Activated T-cell treated with anti-CD3 and anti-CD28 coated beads, Interleukin-2, amount 50 U/mL, for 4 hours (primary cell): ENCODE measurements at places on chromosomes 4 and X. TPM values are rescaled to one million over a fixed set of nuclear protein-coding genes. Genes with fewer than 3 reads are reported as not detected.
A peak's percentile ranks its signal among the peaks of the same experiment; 100 is the strongest.

- no peak for DNase-seq
Observed at GRCh38 chr4:151524610-151525009, 115.6 kb downstream of the FHIP1A start.

GRCh38 chr4:75630174-75630936 lies at the start of gene CDKL2:
Gene CDKL2 (minus strand): TSS chr4:75630528. CDS start chr4:75625988, 4,540 bp downstream.
- peak; percentile 91 for DNase-seq

GRCh38 chr4:83552924-83553323 lies 17.0 kb downstream of the GPAT3 start:
- no peak for DNase-seq

DNA sequence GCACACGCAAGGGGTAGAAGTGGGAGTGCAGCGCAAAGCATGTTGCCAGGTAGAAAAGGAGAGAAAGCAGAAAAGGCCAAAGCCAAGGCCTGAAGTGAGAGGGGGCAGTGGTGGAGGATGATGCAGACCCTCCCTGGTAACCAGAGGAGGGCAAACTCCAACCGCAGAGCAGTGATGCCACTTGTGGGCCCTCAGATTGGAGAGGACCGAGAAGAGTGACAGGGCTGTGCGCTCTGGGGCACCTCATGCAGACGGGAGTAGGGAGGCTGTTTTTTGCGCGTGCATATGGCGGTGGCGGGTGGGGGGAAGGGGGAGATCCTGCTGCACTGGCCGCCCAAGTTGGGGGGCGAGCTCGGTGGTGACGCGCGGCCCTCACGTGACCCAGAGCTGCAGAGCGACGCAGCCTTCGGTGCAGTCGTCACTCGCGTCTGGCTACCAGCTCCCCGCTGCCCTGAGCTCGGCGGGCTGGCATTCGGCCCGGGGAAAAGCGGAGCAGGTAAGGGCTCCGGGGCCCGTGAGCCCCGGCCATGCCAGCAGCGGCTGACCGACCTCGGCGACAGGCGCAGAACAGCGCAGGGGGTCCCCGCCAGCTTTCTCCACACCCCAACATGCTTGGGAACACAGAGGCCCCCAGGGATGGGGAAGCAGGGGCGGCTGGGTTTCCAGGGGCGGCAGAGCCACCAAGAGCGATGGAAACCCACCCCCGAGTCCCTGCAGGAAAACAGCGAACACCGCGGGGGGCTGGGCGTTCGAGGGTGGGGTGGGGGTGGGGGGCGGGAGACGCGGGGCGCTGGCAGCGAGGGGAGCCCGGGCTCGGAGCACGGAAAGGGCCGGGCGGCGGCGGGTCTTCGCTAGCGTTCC lies at the start of gene BEX3:
Gene BEX3 (plus strand): TSS at position 421 of the 861 bp plus-strand sequence. CDS start 984 bp downstream, outside the sequence.
- no peak for DNase-seq

GRCh38 chr4:145199051-145199716 lies 18.8 kb upstream of the OTUD4 start:
- DNase-seq, result no peak

DNA sequence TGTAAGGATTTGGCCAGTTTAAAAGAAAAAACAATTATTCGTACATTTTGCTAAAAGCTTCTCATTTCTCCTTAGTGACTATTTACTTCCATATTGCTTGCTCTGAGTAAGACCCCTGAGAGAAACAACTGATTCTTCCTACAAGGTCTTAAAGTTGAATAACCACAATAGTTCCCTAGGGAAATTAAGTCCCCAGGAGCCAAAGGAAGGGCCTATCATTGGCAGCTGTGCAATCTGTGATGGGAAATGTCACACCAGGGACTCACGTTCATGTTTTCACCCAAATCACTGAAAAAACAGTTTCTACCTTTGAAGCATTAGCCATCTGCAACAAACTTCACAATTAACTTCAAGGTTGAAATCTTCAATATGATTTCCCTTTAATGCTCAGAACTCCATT lies 66.7 kb downstream of the JADE1 start:
- DNase-seq, result no peak

DNA sequence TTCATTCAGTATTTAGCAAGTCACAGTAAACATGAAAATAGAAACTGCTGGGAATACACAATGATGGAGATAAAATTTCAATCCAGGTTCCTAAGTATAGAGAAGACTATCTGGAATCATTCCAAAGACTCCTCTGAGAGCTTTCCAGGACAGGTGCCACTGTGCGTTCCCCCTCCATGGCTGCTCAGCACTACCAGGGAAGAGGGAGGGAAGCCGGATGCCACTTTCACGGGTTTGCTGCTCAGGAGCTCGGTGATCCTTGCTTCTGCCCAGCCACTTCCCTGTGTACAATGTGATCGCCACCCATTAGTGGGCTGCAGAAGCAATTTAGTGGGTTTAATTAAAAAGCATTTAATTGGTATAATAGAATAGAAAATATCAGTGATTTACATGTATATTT lies 94.5 kb downstream of the FNIP2 start:
- DNase-seq, result no peak

Gene TLR6
- total RNA-seq, result 1.9 TPM

GRCh38 chrX:124383354-124383753 lies 37.0 kb downstream of the SH2D1A start:
- no peak for DNase-seq

- DNase-seq, result no peak
Observed at GRCh38 chr4:176671532-176671931, 121.2 kb downstream of the VEGFC start.

Gene DAPP1
- 30.7 TPM for total RNA-seq

DNA sequence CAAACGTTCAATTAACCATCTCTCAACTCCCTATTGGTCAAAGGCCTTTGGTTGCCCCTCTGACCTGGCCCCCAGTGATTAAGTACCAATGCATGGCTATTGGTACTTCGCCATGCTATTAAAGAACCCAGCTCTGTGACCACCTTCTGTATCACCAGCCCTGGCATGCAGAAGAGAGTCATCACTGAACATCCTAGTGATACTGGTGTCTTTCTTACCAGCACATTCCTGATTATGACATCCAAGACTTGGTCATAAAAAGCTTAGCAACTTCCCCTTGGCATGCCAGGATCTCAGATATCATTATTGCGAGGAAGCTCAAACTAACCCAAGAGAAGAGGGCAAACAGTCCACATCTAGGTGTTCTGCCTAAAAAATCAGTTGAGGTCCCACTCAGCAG lies 122.3 kb upstream of the OTUD4 start:
- DNase-seq, result no peak

- DNase-seq, result no peak
Observed at GRCh38 chr4:155367608-155368007, 9.2 kb downstream of the MAP9 start.

- no peak for DNase-seq
Observed at GRCh38 chr4:68861057-68861456, 45.3 kb downstream of the UGT2B10 start.

GRCh38 chr4:133641191-133641590 lies 492.1 kb downstream of the PCDH10 start:
- no peak for DNase-seq

DNA sequence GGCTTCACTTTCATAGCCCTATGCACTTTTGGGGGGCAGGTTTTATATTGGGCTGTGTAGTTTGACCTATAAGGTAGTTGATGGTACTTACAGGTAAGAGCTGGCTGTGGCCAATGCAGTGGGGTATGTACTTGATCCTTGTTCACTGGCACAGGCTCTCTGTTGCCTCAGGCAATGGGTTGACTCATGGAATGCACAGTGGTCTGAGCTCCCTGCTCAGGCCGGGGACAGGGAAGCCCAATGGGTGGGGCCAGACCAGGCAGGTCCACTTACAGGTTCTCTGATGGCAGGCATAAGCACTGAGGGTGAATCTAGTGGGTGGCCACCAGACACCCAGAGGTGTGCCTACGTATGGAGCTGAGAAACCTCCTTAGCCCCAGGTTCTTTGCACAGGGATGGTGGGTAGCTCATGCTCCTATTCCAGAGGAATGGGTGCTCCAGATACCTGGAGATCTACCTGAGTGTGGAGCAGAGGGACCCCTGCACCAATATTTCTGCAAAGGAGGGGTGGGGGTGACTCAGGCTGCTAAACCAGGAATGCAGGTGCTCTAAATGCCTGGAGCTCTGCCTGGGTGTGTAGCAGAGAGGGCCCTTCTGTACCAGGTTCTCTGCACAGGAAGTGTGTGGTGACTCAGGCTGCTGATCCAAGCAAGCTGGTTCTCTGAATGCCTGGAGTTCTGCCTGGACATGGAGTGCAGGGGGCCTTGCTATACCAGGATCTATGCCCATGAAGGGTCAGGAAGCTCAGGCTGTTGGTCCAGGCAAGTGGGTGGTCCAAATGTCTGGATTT lies 52.3 kb downstream of the IL1RAPL2 start:
- no peak for DNase-seq

Gene ADH6
- total RNA-seq, result not detected

DNA sequence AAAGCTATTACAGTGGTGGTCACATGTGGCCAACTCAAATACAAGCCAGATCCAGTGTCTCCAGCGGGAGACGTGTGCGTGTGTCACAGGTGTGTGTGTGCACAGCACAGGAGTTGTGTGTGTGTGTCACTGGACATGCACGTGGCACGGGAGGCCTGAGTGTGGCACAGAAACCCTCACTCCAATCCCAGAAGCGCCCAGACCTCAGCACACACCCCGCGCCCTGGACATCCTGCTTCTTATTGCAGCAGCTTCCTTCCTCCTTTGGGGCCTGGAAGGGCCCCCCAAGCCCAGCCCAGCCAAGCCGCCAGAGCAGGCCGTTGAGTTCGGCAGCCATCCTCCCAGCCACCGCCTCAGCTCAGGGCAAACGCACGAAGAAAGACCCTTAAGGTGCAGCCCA lies 37.9 kb downstream of the ACOX3 start:
- no peak for DNase-seq

- DNase-seq, result no peak
Observed at GRCh38 chrX:46279925-46280313, 265.3 kb downstream of the ZNF674 start.

DNA sequence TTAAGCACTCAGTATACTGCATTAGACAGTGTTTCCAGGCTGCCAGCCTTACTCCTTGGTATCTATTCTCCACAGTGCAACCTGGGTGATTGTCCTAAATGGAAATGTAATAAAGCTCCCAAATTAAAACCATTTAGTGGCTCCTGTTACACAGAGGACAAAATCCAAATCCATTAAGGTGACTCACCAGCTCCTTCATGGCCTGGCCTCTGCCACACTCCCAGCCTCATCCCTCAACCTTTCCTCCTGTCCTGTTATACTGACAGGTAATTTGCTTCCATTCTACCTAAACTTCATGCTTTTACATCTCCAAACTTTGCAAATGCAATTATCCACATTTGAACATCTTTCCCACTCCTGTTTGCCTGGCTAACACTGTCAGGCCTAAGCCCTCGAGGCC lies 140.3 kb downstream of the INPP4B start:
- no peak for DNase-seq

DNA sequence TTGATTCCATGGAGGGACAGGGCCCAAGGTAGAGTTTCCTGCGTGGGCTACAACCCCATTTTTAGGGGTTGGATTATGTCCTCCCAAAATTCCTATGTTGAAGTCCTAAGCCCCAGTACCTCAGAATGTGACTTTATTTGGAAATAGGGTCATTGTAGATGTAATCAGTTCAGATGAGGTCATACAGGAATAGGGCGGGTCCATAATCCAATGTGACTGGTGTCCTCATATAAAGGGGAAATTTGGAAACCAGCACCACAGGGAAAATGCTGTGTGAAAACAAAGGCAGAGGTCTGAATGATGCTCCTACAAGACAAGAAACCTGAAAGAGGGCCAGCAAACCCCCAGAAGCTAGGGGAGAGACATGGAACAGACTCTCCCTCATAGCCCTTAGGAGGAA lies 31.1 kb upstream of the MAMLD1 start:
- DNase-seq, result no peak

DNA sequence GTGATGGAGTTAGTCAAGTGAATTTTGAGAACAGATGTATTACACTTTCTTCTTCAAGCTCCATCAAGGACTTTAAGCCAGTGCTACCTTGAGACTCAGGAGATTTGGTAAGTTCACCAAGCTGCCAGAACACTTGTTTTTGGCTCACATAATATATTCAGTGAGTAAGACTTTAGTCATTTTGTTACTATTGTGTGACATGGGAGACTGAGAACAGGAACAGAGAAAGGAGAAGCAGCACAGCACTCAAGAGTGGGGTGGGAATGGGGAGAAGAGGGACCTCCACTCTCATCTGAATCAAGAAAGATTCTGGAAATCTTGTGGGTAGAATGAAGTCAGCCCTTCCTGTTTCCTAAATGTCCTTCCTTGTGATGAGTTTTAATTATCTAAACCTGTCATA lies 87.3 kb upstream of the TET2 start:
- DNase-seq, result no peak

GRCh38 chrX:150527108-150527507 lies 41.3 kb upstream of the MTM1 start:
- DNase-seq, result no peak

Gene RHOXF1
- not detected for total RNA-seq
